ENCODE measurements at places on chromosomes 7 and 10.
A peak's percentile ranks its signal among the peaks of the same experiment; 100 is the strongest.

DNA sequence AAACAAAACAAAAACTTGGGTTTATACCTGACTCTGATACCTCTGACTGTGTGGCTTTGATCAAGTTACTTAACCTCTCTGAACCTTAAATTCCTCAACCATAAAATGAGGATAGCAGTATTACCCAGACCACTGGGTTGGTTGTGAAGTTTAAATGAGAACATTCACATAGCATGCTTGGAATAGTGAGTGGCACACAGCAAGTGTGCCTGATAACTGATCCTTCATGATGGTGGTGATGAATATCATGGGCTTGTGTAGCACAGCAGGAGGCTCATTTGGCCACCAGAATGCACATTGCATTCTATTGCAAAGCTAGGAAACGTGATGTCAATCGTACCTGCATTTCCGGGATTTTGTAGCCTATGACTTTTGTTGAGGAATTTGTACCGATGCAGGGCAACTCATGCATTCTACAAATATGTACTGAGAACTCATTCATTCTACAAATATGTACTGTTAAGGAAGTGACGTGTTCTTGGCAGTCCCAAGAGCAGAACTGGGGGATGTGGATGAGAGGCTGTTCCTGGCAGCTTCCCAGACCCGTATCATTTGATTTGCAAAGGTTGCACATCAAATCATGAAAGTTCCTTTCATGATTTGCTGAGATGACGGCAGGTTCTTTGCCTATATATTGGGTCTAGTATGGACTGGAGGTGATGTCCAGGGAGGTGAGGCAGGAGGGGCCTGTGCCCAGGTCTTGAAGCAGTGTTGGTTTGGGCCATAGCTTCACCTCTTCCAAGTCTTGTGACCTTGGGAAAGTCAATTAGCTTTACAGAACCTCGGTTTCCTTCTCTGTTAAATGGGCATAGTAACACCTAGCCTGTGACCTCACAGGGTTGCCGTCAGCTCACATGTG, 94.6 kb upstream of the SMNDC1 start:
- DNase-seq = peak; percentile 97

DNA sequence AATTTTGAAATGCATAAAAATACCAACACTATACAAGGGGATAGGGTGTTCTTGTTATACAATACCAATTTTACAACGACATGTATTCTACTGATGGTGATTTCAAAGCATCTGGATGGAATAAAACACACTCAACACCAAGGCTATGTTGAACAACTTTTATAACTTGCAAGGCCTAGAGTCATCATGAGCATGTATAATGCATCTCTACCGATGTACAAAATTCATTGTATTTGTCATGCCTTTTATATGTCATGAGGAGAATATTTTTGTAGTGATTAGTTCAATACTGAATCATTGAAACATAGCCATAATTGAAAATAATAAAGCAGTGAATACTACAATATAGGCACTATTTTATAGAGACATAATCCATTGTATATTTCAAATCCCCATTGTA, 160.2 kb downstream of the ETV1 start:
- DNase-seq = no peak

- DNase-seq = no peak
These were observed 63.4 kb downstream of the HDAC9 start for GRCh38 chr7:18558910-18559309.

DNA sequence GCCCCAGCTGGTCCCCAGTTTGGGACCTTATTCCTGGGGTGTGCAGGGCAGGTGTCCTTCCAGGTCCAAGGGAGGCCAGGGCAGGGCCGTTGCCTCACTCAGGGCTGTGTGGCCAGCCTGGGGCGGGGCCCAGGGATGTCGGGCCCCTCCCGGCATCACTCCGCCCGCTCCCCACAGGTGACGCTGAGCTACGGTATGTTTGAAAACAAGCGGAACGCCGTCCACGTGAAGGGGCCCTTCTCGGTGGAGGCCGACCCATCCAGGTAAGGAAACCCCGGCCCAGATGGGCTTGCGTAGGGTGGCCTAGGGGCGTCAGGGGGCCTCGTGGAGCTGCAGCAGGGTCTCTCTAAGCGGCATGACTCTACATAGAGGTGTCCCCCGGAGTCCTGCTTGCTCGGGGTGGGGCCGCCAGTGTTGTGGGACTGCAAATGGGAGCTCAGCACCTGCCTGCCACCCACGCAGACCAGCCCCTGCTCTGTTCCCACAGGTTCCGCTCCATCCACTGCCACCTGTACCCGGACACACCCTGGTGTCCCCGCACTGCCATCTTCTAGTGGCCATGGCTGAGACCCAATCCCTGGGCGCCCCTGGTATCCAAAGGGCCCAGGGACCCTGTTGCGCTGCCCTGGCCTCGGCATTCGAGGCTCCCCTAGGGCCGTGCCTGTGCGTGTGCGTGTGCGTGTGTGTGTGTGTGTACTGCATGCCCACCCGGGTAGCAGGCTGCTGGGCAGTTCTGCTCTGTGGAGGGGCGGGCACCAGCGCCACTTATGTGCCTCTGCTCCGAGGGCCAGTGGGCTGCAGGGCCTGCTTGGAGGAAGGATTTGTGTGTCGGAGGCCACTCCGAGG, 7.3 kb downstream of the LFNG start:
- DNase-seq = no peak

GRCh38 chr10:116011929-116012328, 261.1 kb downstream of the GFRA1 start:
- no peak for DNase-seq

- no peak for DNase-seq
These were observed 254.5 kb upstream of the RNF32 start for GRCh38 chr7:156386097-156386496.

DNA sequence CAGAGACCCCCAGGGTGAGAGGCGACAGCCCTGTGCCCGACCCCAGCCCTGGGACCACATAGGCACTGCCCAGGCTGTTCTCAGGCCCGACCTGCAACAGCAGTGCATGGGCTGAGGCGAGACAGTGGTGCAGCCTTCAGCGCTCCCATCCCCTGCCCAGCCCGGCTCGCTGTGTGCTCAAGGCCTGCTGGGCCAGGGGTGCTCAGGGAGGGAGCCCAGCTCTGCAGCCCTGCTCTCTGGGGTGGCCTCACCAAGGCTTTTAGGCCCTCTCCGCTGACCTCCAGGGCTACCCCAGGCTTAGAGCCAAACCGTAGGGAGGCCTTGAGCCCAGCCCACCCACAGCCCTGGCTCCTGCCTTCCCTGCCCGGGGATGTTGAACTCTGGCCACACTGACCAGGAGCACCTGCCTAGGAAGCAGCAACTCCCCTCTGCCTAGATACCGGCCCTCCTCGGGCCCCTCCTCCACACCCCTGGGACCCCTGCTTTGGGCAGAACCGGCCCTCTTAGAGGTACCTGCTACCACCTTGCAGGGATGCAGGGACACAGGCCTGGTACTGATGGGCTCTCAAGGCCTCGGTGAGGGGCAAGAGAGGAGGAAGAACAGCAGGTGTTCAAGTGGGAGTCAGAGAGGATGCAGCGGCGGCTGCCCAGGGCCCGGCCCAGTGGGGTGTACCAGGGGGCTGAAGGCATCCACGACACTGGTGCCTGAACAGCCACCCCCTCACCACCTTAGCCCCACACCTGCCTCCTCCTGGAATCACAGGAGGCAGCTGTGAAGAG, 231.5 kb downstream of the ELFN1 start:
- no peak for DNase-seq

DNA sequence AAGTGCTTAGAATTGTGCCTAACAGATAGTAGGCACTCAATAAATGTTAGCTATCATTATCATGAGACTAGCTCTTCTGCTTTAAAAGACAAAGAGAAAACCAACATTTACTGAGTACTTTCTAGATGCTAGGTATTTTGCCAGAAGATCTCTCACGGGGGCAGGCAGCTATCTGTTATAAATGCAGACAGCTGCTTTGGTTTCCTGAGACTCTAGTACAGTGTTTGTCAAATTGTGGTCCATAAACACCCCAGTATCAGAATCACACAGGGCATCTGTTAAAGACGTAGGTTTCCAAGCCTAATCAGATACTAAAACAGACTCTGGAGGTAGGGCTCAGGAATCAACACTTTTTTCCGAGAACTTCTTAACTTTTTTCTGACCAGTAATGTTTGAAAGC, 13.9 kb downstream of the FAM133B start:
- peak; percentile 52 for DNase-seq

GRCh38 chr10:66844176-66844942, 81.5 kb upstream of the LRRTM3 start:
- peak; percentile 30 for DNase-seq

DNA sequence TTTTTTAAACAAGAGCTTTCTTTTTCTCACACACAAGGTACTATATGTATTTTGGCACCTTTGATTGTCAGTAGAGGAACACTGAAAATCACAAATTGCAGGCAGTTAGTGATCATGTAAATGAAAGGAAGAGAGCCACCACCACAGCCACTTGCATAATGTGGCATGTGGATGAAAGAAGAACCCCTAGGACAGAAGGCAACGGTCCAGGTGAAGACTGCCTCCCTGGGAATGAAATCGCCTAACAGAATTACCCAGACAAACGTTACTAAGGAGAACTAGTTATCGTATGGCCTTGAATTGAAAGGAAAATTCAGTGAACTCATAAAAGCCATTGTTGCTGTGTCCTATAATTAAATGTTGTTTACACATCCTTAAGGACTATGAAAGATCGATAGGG, 41.2 kb upstream of the PTPRZ1 start:
- no peak for DNase-seq

Measured in LHCN-M2 (cell line).